ENCODE measurements at places on chromosomes 3 and 15.

DNA sequence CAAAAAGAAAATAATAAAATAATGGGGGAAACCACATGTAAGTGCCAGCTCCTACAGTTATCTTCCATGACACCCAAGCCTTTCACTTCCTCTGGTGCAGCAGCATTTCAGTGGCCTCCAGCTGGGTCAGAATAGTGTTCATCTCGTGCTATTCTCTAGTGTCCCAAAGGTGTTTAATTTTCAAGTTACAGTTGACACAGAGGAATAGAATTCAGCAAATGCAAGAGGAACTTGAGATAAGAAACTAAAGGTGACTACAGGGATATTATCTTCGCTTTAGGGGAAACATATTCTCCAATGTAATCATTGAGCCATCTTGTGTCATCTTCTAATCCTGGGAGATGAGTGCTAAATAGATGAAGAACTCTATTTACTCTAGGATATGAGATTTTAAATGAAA lies 212.8 kb downstream of the EPHA3 start:
- no peak for DNase-seq

GRCh38 chr3:133989936-133990702 lies 39.6 kb downstream of the SLCO2A1 start:
- no peak for DNase-seq

GRCh38 chr3:45869638-45870037 lies 16.7 kb upstream of the CCR9 start:
- no peak for DNase-seq

DNA sequence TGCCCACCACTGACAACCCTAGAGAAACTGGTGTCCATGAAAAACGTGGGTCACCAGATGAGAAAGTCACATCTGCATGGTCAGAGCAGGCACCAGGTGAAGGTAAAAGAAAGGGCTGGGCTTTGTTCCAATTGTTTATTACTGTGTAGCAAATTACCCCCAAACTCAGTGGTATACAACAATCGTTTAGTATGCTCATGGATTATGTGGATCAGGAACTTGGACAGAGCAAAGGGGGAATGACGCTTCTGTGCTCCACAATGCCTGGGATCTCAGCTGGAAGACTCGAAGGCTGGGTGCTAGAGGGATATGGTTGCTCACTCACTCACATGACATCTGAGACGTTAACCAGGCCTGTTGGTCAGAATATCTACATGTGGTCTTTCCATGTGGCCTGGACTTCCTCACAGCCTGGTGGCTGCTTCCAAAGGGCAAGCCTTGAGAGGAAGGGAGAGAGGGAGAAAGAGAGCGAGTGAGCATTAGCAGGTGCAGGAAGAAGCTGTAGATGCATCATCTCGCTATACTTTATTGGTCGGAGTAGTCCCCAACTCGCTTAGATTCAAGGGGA lies 44.9 kb downstream of the LPP start:
- no peak for DNase-seq

GRCh38 chr3:80036176-80036575 lies 268.4 kb upstream of the ROBO1 start:
- no peak for DNase-seq

DNA sequence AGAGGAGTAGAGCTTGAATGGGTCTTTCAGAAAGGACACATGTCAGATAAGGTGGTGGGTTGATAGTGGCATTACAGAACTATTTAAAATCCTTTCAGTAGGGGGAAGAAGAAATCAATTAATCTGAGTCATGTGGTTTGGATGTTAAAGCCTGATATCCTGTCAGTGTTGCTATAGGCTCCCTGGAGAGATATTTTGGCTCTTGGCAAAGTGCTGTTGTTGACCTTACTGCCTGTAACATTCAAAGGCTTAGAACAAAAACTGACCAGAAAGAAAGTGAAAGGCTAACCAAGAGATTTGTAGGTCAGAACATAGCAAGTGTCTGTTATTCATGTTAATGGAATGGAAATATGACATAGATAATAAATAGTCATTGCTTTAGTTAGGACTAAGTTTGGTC lies 552.9 kb downstream of the DIPK2A start:
- DNase-seq = no peak

DNA sequence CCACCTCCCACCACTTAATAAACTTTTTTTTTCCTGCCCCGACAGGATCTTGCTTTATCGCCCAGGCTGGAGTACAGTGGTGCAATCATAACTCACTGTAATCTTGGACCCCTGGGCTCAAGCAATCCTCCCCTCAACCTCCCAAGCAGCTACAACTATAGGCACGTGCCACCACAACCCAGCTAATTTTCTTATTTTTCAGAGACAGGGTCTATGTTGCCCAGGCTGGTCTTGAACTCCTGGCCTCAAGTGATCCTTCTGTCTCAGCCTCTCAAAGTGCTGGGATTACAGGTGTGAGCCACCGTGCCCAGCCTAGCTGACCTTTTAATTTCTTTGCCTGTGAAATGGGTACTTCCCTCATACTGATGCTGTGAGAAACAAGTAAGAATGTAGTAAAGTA lies 3.9 kb upstream of the C15orf40 start:
- no peak for DNase-seq

DNA sequence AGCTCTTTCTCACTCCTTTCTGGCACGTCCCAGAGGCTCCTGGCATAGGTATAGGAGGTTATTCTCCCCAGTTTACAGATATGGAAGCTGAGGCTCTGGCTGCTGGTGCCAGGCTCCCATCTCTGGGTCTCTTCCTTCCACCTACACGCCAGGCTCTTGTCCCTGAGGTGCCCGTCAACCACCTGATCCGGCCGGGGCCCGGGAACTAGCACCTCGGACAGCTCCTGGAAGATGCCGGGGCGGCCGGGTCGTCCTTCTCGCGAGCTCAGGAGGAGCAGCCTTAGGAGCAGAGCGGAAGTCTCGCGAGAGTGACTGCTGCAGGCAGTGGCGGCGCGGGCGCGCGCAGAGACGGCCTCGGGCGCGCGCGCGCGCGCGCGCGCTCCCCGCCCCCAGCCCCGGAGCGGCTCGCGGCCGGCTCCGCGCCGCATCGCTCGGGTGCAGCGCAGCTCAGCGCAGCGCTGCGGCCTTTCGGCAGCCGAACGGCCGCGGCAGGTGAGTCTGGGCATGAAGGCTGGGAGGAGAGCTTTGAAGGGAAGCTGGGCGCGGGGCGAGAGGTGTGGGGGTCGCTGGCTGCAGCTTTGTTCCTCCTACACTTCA lies at the start of gene SCAMP5:
SCAMP5 (plus strand) TSS at position 382 of the 597 bp plus-strand sequence. CDS start 16,277 bp downstream, outside the sequence.
- DNase-seq = peak; percentile 90

GRCh38 chr3:155179966-155180757 lies 100.0 kb downstream of the MME start:
- DNase-seq = no peak

GRCh38 chr15:74458473-74458872 lies 2.5 kb downstream of the UBL7 start:
- no peak for DNase-seq

- DNase-seq = no peak
Observed at GRCh38 chr3:110184536-110184935, 847.2 kb upstream of the DPPA4 start.

GRCh38 chr3:36944641-36945270 lies at the start of gene TRANK1:
Gene TRANK1, minus strand, starts transcription at chr3:36945054. Its CDS starts 245 bp downstream, at chr3:36944809.
- peak; percentile 81 for DNase-seq

All from CD4-positive, alpha-beta T cell treated with Interferon alpha-2 for 1 hour (primary cell).